ENCODE measurements at places on chromosomes 4 and X.

GRCh38 chrX:110403441-110404238, 45.0 kb downstream of the RTL9 start:
- no peak for DNase-seq

DNA sequence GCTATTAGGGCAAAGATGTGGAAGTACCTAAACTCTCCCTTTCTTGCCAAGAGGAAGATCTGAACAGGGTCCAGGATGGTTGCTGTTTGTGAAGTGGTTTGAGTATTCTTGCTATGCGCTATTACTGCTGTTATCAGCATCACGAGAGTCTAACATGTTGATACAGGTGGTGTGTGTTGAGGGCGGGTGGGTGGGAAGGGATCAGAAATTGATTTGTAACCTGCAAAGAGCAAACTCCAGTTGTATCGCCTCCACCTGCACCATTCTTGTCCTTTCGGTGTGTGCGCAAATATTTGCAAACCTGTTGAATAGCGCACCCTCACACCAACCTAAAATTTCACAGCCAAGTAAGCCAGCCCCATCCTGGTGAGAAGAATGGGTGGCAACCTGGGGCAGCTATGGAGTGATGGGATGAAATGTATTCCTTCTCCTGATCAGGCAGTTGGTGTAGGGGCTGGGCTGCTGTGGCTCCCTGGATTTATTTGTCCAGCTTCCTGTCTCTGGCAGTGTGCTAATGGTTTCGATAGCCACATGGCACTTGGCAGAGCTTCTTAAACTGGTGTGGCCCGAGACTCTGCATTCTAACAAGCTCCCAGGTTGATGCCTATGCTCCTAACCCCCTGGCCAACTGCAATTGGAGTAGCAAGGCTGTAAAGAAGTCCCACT, 102.6 kb upstream of the SCML1 start:
- DNase-seq = no peak

DNA sequence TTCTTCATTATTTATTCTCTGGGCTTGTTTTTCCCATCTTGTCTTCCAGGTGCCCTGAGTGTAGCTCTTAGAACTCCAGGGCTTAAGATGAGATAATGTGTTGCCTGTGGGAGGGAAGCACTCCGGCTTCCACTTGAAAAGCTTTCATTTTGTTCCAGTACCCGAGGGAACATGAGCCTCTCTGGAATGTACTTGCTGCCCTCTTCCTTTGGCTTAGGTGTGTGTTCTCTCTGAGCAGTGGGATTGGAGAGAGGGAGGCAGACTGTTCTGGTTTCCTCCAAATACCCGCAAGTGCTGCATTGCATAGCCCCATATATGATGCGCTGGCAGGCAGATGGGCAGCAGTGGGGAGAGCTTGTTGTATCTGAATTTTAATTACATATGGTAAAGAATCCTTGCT, 861 bp upstream of the DTHD1 start:
- DNase-seq = no peak

DNA sequence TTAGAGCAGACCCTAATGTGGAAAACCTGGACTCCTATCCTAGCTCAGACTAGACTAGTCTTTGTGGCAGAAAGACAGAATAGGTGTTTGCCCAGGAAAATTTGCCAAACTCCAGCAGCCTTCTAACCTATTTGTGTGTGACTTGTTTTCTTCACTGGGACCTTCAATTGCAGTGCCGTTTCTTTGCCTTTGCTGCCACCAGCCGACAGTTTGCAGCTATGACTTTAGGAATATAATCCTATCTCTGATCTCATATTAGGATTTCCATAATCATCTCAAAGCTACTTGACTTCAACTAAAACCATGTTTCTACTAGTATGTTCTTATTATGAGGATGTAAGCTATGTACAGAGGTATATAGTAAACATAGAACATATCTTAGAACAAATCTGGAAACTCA, 60.2 kb upstream of the PGAM4 start:
- no peak for DNase-seq

- DNase-seq = no peak
These were observed 51.7 kb downstream of the ATP11C start for GRCh38 chrX:139881130-139881529.

DNA sequence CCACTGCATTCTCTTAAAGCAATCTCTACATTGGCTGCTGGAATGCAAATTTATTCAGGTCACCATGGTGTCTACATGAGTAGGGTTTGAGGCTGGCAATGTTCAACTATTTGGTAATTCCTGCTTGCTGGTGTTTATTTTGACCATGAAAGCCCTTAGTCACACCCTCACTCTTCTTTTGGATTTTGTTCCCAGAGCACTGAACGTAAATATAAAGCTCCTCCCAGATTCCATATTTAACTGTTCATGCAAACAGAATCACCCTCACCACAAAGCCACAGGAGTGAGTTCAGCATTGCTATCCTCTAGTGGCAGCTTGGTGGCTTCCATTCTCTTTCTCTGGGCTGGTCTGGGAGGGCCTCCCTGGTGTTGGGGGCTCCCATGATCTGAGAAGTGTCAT, 82.8 kb downstream of the LNX1 start:
- DNase-seq = no peak

DNA sequence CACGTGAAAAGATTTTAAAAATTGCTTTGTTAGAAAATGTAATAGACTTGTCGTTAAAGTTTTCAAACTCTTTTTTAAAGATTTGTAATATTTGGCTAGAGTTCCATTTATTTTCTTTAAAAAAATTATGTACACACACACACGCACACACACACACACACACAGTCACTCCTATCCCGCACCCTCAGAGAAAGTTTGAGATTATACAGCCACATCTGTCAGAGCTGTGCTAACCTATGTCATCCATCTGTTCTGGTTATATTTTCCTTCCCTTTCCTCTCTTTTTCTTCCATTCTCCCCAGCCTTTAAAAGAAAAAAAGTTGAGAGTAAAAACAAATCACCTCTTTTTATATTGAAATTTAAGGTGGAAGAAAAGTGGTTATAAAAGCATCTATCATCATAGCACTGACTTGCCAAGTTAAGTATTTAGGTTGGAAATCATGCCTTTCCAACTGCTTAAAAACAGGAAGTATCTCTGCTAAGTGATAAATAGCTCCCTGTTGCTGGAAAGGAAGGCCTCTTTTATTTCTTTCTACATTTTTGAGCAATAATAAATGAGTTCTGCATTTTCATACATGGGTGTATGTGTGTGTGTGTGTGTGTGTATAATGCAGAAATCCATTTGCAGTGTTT, 163.3 kb upstream of the SPRY1 start:
- DNase-seq = no peak

- no peak for DNase-seq
These were observed 150.5 kb upstream of the DDIT4L start for GRCh38 chr4:100340512-100341485.
